Left ventricle myocardium superior (tissue), 1 donor: ENCODE measurements at places on chromosomes 2 and 18. TPM values are rescaled to one million over a fixed set of nuclear protein-coding genes. Genes with fewer than 3 reads are reported as not detected.

The DNPEP gene
- total RNA-seq: 74.8 TPM

The CCDC85A gene
- total RNA-seq: 5.5 TPM

- no peak for DNase-seq
These were observed 22.7 kb downstream of the AOX1 start for GRCh38 chr2:200608341-200609027.

DNA sequence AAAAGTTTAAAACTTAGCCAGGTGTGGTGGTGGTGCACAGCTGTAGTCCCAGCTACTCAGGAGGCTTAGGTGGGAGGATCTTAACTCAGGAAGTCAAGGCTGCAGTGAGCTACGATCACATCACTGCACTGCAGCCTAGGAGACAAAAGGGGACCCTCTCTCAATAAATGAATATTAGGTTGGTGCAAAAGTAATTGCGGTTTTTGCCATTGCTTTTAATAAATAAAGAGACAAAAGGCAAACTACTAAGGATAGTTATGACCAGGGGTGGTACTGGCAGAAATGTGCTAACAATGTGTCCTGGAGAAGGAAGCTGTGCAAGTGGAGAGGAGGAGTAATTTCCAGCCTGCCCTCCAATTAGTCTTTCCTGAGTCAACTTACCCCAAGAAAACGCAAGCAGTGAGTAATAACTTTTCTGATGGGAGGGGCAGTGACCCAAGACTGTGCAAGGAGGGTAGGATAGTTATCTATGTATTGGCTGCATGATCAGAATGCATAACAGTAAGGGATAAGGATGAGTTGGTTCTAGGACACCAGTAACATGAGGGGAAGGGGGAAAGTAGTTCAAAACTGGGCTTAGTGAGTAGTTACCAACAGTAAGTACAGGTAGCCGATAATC, 1.5 kb downstream of the EXOC6B start:
- no peak for DNase-seq

DNA sequence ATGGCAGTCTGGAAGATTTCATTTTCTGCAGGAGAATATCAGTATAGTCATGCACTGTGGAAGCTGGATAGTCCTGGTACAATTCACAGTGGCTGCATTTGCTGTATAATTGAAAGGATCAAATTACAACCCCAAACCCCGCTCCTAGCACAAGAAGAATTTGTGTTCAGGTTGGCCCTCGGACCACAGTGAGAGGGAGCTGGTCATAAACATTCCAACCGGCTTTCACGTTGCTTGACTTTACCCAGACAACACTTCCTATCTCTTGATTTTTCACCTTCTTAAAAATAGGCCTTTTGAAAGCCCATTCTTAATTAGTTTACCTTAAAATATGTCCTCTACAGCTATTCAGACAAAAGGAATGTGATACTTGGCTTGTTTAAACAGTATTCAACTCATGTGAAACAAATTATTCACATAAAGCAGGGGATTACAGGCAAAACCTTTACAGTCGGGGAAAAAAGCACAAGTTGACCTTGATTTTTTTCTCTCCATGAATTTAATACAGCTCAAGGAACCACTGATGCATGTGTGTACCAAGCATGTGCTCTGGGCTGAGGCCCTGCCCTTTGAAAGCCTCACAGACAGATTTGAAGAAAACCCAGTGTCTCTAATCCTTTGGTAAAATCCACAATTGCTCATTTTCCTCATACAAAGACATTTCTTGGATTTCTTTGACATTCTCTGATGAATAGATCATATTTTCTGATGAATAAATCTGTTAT, 143.0 kb upstream of the SOX11 start:
- DNase-seq: no peak

DNA sequence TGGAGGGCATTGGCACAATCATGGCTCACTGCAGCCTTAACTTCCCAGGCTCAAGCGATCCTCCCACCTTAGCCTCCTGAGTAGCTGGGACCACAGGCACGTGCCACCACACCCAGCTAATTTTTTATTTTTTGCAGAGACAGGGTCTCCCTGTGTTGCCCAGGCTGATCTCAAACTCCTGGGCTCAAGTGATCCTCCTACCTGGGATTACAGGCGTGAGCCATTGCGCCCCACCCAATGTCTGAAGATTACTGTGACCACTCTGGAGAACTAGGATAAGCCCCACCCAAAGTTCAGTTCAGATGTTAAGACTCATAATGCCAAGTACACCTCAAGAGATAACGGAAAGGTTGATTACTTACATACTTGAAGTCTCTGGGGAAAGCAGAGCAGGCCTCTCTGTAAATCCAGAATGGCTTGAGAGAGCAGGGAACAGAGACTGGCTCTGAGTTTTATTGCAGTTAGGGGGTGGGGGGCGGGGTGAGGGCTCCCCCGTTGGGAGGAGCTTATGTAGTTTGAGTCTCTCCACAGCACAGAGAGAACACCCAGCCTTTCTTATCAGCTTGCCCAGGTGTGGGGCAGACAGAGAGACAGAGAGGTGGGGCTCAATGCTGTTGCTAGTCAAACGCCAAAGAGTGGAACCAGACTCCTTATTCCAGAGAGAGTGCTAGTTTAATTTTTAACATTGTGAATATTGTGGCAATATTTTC, 26.5 kb upstream of the ERICH2 start:
- no peak for DNase-seq

DNA sequence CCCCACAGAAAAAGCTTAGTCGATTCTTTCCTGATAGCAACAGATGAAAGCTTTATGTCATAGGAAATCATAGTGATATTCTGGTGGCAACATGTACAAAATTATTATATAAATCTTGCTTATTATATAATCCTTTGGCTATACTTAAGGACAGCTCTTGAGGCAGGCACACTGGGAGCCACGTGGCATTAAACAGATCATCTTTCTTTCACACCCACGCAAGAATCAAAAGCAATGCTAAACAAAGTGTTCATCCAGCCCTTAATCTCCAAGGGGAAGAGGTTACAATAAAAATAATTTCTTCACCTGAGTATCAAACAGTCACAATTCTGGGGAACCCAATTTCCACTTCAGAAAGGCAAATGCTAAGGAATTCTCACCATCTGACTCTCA, 57.8 kb downstream of the CYB5A start:
- no peak for DNase-seq

- no peak for DNase-seq
These were observed 112.9 kb downstream of the RIF1 start for GRCh38 chr2:151522556-151522955.
